ENCODE measurements at places on chromosomes 13 and 19.

DNA sequence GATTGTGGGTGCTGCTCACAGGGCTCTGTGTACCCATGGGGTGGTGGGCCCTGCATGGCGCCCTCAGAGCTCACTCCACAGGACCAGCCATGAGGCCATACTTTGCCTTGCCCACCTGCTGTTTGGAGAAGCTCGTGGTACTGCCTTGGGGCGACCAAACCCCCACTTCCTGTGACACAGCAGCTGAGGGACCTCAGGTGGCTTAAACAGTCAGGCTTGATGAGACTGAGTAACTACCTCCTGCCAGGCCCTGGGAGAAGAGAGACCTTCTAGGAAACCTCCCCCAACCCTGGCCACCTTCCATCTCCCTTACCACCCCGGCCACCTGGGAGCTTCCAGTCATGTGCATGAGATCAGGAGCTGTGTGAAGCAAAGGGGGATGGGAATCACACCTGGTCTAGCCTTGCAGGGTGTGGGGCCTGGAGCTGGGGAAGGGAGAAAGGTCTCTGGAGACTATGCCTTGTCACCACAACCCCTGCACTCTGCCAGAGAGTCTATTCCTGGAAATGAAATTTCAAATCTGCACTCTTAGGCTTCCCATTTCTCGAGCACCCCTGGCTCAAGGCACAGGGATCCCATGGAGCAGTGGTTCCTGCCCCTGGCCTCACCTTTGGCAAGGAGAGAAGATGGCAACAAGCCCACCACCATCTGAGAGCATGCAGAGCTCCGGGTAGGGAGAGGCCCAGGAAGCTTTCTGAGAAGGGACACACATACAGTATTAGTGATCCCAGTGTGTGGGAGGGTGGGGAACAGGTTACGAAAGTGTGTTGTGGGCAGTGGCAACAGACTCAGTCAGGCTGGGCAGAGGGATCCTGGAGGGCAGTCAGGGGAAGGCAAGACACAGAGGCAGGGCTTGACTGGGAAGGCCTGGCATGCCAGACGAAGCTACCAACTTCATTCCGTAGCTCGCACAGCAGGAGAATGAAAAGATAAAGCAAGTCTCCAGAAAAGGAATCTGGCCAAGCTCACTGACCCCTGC is 125.0 kb downstream of the URI1 start:
- no peak for DNase-seq

DNA sequence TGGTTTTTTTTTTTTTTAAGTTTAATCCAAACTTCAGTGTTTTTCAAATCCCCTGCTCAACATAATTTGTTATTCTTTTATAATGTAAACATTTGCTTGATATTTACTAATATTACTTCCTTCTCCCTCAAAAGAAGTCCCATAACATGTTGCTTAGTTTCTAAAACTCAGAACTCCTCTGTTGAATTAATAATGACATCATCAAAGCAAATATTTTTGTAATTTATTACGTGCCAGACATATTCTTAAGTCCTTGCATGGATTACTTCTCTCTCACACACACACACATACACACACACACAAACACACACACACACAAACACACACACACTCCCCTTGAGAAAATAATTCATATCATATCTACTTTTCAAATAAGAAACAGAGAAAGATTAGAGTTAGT is 1432.3 kb upstream of the SPRY2 start:
- no peak for DNase-seq

GRCh38 chr13:29503041-29503837 is 92.2 kb downstream of the SLC7A1 start:
- peak; percentile 25 for DNase-seq

GRCh38 chr19:4624301-4624700 is 15.0 kb upstream of the TNFAIP8L1 start:
- DNase-seq, result no peak

GRCh38 chr19:51525651-51526050 is 5.8 kb downstream of the SIGLEC6 start:
- DNase-seq, result peak; percentile 48

GRCh38 chr13:111152844-111153243 is 37.7 kb downstream of the ARHGEF7 start:
- peak; percentile 58 for DNase-seq

GRCh38 chr19:45444318-45445041 is 20.8 kb upstream of the ERCC1 start:
- DNase-seq, result peak; percentile 91

DNA sequence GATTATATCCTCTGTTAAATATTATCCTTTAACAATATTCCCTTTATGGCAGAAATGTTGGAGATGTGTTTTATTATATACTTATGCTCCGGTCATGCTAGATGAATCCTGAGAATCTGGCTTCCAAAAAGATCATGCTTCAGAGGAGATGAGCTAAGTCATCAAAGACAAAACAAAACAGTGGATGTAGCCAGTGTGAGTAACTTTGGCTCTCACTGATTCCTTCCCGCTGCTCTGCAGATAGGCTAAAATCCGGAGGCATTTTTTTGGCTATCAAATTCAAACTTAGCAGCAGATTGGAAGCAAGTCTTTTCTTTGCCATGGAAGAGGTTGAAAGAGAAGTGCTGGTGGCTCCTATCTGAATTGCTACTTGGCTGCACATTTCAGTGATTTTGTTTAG is 295.9 kb downstream of the GPC6 start:
- no peak for DNase-seq

GRCh38 chr13:34294483-34295129 is 476.7 kb downstream of the RFC3 start:
- DNase-seq, result no peak

Measured in erythroblast (primary cell).